ENCODE measurements at places on chromosomes 1 and 21.

- DNase-seq: no peak
Observed at GRCh38 chr1:7299329-7299799, 471.7 kb upstream of the VAMP3 start.

GRCh38 chr1:187042538-187042937 is 213.8 kb downstream of the PLA2G4A start:
- no peak for DNase-seq

DNA sequence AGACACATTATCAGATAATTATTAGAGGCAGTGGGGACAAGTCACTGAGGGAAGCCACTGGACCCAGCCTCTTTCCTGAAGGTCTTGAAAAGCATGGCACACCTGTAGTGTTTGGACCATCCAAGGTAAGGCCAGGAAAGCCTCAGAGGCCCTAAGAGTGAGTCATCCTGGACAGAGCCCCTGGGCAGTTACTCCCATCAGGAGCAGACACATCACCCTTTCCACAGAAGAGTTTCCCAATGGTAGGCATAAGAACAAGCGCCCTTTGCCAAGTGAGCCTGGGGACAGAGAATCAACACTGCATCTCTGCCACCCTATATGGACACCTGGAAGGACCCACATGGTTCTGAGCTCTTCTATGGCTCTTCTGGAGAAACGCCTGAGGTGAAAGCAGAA is 136.0 kb downstream of the PLXNA2 start:
- no peak for DNase-seq

- DNase-seq: no peak
Observed at GRCh38 chr1:32893198-32894018, 7.1 kb downstream of the HPCA start.

- no peak for DNase-seq
Observed at GRCh38 chr1:186843226-186843625, 14.5 kb downstream of the PLA2G4A start.

- DNase-seq: no peak
Observed at GRCh38 chr21:33059380-33059841, 10.5 kb upstream of the OLIG1 start.

GRCh38 chr1:111249960-111250359 is 22.4 kb downstream of the CHI3L2 start:
- no peak for DNase-seq

GRCh38 chr1:109929588-109930251 is 19.1 kb downstream of the CSF1 start:
- no peak for DNase-seq

- no peak for DNase-seq
Observed at GRCh38 chr1:224238756-224239155, 55.7 kb downstream of the DEGS1 start.

DNA sequence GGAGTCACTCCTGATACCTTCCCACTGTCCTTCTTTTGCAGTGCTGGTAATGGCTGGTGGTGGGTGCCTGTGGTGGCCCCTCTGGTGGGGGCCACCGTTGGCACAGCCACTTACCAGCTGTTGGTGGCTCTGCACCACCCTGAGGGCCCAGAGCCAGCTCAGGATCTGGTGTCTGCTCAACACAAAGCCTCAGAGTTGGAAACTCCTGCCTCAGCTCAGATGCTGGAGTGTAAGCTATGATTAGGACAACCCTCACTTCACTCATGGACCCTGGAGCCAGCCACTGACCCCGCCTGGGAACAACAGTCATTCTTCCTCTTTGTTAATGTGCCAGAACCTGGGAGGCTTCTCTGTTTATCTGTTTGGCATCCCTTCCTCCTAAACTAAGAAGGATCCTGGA is 1.1 kb upstream of the ATP8B2 start:
- no peak for DNase-seq

DNA sequence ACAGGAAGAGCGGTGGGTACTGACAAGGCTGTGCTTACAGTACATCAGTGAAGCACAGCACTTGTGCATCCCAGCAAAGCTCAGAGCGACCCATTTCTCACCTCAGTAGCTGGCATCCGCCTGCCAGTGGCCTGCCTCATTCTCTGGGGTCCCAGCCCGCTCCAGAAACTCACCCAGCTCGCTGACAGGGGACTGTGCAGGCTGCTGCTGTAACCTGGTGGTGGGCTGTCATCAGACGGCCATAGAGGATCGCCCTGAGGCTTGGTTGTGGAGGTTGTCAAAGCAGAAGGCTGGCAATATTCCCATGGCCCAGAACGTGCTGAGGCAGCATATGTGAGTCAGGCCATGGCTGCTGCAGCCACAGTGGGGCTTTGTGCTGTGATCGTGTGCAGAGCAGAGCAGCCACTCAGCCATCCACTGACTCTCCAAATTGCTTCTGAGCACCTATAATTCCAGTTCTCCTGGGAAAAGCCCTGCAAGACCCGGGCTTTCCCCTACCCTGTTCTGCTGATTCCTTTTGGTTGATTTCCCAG is 13.6 kb upstream of the GPR137B start:
- DNase-seq: no peak

GRCh38 chr1:44084998-44085675 is 33.5 kb upstream of the KLF17 start:
- DNase-seq: no peak

DNA sequence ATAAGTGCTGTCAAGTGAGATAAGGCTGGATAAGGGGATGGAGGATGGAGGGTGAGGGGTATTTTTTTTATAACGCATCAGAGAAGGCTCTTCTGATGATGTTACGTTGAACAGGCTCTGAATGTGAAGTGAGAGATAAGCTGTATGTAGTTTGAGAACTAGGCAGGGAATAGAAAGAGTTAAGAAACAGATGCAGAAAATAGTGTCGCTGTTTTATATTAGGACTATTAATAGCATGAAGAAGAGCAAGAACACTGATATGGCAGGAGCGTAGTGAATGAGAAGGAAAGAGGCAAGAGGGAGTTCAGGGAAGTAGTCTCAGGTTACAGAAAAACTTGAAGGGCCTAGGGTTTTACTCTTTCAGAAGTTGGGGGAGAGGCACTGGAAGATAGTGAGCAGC is 59.8 kb downstream of the GPR88 start:
- no peak for DNase-seq

- DNase-seq: no peak
Observed at GRCh38 chr1:111446967-111447892, 1.8 kb downstream of the WDR77 start.
